ENCODE measurements at places on chromosomes 1 and 21.

DNA sequence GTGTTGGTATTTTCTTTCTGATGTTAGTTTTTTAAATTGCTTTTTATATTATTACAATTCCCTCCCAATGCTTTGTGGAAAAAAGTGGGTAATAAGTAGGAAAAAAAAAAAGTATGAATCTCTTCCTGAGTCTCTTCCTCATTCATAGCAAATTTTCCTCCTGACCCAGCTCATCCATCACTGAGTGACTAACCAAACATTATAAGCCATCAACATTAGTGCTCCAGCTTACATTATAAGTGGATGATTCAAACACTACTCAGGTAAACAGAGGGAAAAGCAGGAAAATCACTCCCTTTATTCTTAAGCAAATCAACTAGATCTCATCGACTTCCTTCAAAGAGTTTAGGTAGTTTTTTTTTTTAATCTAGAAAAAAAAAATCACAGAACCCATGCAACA is 15.4 kb upstream of the SAMD13 start:
- no peak for DNase-seq

DNA sequence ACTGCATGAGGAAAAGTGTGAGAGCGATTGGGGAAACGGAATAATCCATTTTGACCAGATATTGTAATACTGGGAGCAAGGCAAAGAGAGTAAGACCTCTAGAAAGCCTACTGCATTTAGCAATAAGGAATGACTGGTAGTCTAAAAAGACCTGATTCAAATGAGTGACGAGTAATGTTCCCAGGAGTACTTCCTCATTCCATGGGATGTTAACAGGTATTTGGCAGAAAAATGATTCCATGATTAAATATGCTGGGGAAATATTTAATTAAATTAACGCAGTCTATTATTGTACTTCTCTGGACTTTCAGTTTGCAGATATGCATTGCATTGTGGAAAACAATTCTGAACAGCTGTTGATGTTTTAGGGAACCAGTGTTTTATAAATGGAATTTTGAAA is 105.5 kb downstream of the RPE65 start:
- DNase-seq, result no peak

- no peak for DNase-seq
Measured at GRCh38 chr1:116488071-116488470, 82.8 kb downstream of the CD58 start.

GRCh38 chr1:152441756-152442155 is 27.7 kb upstream of the CRNN start:
- DNase-seq, result no peak
